ENCODE measurements at places on chromosomes 13 and 19. TPM values are rescaled to one million over a fixed set of nuclear protein-coding genes. Genes with fewer than 3 reads are reported as not detected.
A peak's percentile ranks its signal among the peaks of the same experiment; 100 is the strongest.

Gene C1QTNF9B
- total RNA-seq, result not detected

Gene ZFP36
- total RNA-seq, result 31.2 TPM

- no peak overlapping the region for H3K4me3 ChIP-seq
- H3K27me3 ChIP-seq, result no peaks in the 10 kb centered on the region
- H3K36me3 ChIP-seq, result no peaks in the 10 kb centered on the region
- no peak for DNase-seq
- no peaks in the 10 kb centered on the region for H3K4me1 ChIP-seq
These were observed 793.7 kb downstream of the SLITRK5 start for GRCh38 chr13:88464851-88465250.

Gene S1PR5
- total RNA-seq, result not detected

Gene SELENOV
- not detected for total RNA-seq

Gene OR7D2
- 0.44 TPM for total RNA-seq

DNA sequence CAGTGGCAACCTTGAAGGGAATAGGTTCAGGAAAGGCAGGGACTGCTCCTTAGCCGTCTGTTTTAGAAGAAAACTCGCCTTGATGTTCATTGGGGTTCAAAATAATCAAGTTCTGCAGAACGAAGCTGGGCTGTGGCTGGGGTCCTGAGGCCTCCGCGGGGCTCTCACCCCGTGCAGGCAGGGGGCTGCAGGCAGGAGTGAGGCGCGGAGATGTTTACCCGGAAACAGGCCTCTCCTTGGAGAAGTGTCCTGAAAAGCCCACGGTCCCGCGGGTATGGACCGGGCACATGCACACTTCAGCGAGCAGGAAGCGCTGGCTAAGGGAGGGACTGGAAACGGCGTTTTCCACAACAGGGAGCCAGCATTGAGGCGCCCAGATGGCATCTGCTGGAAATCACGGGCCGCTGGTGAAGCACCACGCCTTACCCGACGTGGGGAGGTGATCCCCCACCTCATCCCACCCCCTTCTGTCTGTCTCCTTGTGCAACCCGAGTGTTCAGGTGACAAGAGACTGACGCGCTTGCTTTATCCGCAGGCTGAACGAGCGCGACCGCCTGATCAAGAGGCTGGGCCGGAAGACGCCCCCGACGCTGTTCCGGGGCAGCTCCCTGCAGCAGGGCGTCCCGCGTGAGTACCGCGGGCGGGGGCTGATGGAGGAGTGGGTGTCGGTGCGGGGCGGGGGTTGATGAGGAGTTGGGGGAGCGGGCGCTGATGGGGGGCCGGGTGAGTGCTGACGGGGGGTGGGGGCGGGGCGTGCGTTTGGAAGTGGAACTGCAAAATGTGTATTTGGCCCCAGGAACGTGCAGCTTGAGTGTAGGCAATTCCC, 39.6 kb downstream of the SHISA2 start:
- no peaks in the 10 kb centered on the region for H3K36me3 ChIP-seq
- peak; percentile 56 for DNase-seq
- H3K27me3 ChIP-seq, result no peaks in the 10 kb centered on the region
- H3K4me3 ChIP-seq, result peak overlapping the region; percentile 72
- H3K4me1 ChIP-seq, result peaks cover 17% of the 10 kb centered on the region

DNA sequence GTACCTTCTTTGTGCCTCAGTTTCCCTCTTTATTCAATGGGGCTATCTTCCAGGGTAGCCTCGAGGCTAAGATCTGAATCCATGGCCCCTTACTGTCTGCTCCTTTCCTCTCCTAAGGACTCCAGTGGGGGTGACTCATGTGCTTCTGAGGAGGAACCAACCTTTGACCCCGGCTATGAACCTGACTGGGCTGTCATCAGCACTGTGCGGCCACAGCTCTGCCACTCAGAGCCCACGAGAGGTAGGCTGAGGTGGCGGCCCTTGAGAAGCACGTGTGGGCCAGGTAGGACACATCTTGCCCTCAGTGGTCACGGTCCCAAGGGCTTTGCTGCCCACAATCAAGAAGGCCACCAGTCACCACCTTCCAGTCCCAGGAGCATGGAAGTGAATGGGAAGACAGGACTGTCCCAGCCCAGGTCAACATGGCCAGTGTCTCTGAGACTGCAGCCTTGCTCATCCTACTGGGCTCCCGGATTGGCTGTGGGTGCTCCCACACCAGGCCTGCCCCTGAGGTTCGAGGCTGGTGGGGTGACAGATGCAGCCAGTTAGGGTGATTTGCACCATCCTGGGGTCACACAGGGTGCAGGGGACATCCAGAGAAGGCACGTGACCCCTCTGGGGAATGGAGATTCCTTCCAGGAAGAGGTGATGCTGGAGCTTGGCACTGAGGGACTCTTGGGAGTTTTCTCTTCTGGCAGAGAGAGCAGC, 2.8 kb downstream of the TBC1D17 start:
- H3K4me1 ChIP-seq, result peaks cover 22% of the 10 kb centered on the region

DNA sequence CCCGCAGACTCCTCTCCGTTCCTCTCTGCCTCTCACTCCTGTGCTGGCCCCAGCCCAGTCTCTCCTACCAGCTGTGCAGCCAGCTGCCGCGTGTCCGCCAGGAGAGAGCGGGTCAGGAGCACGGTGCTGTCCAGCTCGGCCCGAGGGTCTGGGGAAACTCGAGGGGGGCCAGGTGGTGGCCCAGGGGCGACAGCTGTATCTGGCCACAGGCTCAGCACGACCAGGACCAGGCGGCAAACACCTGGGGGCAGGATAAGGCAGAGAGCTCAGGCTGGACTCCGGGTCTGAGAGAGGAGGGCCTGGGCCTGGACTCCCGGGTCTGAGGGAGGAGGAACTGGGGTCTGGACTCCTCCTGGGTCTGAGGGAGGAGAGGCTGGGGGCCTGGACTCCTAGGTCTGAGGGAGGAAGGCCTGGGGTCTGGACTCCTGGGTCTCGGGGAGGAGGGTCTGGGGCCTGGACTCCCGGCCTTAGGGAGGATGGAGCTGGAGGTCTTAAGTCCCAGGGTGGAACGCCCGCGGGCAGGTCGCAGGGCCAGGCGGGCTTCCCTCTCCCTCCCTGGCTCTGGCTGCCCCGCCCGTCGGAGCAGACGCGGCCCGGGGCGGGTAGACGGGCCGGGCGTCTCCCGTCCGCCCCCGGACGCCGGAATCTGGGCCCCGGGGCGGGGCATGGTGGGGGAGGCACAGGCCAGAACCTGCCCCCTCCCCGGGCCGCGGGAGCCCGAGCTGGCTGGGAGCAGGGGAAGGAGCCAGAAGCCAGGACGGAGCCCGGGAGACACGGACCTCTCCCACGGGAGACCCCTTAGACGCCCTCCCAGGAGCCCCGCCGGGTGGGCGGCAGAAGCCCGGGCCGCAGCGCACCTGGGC, 1.3 kb downstream of the IL11 start:
- H3K4me3 ChIP-seq, result no peak overlapping the region
- peaks cover 41% of the 10 kb centered on the region for H3K27me3 ChIP-seq
- no peak for DNase-seq

Gene DNAJC3
- 27.9 TPM for total RNA-seq

DNA sequence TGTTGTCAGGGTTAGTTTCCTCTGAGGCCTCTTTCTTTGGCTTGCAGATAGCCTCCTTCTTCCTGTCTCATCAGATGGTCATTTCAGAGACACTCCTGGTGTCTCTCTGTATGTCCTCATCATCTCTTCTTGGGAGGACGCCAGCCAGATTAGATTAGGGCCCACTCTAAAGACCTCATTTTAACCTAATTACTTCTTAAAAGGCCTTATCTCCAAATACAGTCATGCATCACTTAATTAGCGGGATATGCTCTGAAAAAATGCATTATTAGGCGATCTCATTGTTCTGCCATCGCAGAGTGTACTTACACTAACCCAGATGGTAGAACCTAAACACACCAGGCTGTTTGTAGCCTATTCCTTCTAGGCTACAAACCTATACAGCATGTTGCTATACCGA, 89.0 kb downstream of the CDK8 start:
- no peak for DNase-seq
- no peaks in the 10 kb centered on the region for H3K27me3 ChIP-seq
- H3K27ac ChIP-seq, result no peak overlapping the region

DNA sequence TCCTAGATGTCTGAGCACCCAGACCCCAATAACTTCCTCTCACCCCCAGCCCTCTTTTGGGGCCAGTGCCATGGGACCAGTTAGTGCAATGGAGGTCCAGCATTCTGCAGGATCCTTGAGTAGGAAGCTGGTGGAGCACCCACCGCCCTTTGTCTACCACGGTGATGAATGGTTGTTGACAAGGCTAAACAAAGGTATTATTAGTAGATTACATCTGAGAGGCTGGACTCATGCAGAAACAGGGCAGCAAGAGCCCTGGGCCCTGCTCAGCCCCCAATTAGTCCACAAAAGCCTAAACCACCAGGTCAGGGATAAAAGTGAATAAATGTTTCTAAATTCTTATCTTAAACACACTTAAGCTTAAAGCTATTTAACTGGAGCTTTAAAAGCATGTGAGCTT, 196.5 kb upstream of the TSHZ3 start:
- H3K27ac ChIP-seq, result no peak overlapping the region
- H3K4me1 ChIP-seq, result no peaks in the 10 kb centered on the region
- no peaks in the 10 kb centered on the region for H3K27me3 ChIP-seq
- no peak overlapping the region for H3K4me3 ChIP-seq
- no peak for DNase-seq
- no peaks in the 10 kb centered on the region for H3K36me3 ChIP-seq

Gene TNFRSF19
- not detected for total RNA-seq

- H3K4me3 ChIP-seq, result no peak overlapping the region
- no peaks in the 10 kb centered on the region for H3K4me1 ChIP-seq
- H3K27me3 ChIP-seq, result no peaks in the 10 kb centered on the region
- no peak for DNase-seq
- H3K36me3 ChIP-seq, result no peaks in the 10 kb centered on the region
These were observed 1.9 kb upstream of the EDDM13 start for GRCh38 chr19:56270676-56271075.

Gene COLGALT1
- total RNA-seq, result 117 TPM

DNA sequence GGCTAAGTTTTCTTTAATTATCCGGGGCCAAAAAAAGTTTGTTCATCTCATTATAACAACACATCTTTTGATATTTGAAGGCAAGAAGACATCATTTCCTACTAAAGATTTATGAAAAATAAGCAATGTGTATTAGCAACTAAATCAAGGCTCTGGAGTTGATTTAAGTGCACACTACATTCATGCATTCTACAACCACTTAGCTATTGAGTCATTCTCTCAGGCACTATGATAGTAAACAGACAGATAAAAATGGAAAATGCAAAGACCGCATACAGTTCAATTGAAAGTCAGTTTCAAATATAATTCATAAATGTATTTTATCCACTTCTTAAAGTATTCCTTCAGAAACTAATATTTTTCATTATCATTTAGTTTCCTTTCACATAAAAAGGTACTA, 1395.2 kb downstream of the PCDH9 start:
- no peaks in the 10 kb centered on the region for H3K27me3 ChIP-seq
- DNase-seq, result no peak
- no peak overlapping the region for H3K27ac ChIP-seq
- no peak overlapping the region for H3K4me3 ChIP-seq

- DNase-seq, result no peak
- H3K27ac ChIP-seq, result no peak overlapping the region
- H3K4me1 ChIP-seq, result no peaks in the 10 kb centered on the region
- H3K27me3 ChIP-seq, result no peaks in the 10 kb centered on the region
- H3K4me3 ChIP-seq, result no peak overlapping the region
- no peaks in the 10 kb centered on the region for H3K36me3 ChIP-seq
These were observed 38.1 kb downstream of the TMEM255B start for GRCh38 chr13:113796964-113797676.

GRCh38 chr19:3281026-3281425, 56.6 kb downstream of the CELF5 start:
- no peak overlapping the region for H3K4me3 ChIP-seq
- peaks cover 12% of the 10 kb centered on the region for H3K27me3 ChIP-seq

Gene GAPDHS
- total RNA-seq, result not detected

DNA sequence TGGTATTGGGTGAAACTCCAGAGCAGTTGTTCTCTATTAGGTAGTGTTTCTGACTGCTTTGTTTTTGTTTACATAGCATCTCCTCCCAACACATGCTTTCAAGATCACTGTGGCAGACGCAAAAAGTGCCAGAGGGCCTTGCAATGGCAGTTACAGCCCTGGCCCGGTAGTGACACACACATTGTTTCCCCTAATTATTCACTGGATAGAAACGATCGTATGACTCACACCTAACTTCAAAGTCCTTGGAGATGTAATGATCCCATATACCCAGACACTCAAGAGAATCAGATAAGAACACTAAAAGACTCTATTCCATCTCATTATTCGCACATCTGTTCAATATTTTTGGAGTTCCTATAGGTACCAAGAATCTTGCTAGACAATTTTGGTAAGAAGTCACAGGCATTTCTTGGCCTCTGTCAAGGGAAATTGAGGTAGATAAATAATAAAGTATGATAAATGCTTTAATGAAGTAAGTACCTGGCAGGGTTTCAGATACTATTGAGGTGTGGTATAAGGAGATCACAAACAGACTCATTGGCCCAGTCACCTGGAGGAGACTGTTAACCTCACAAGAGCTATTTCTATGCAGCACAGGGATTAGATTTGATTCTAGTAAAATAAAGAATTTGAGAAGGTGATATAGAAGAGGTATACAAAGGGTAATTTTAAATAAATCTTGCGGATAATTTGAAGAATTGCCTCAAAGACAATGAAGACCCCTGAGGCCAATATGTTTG, 485.3 kb downstream of the SLITRK6 start:
- no peak overlapping the region for H3K4me3 ChIP-seq
- DNase-seq, result no peak
- H3K27ac ChIP-seq, result no peak overlapping the region
- no peaks in the 10 kb centered on the region for H3K27me3 ChIP-seq
- H3K4me1 ChIP-seq, result no peaks in the 10 kb centered on the region
- no peaks in the 10 kb centered on the region for H3K36me3 ChIP-seq

DNA sequence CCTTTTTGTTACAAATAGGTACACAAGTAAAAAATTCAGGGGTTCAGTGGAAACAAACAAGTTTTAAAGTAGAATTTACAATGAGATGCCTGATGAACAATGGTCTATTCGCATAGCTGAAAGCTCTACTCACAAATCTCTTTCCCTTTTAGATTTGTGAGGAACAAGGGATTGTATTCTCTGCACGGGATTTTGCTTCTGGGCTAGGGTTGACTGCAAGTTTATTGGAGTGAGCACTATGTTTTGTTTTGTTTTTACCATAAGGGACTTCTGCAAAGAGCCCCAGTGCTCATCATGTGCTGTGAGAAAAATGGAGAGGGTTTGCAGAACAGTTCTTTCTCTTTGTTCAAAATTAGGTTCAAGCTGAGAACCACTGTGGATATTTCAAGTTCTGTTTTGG, 160.5 kb downstream of the DLEU7 start:
- peaks cover 2% of the 10 kb centered on the region for H3K36me3 ChIP-seq
- H3K27me3 ChIP-seq, result peaks cover 15% of the 10 kb centered on the region

Gene PLVAP
- total RNA-seq, result not detected

All from activated T-helper 1 cell treated with anti-CD3 and anti-CD28 coated beads, Interleukin-12 subunit alpha, Interleukin-12 subunit beta, Interleukin-2, Interleukin-4 antibody, amounts not matched to agents 30 ng/mL and 10 ng/mL and 1 ng/mL, durations not matched to agents 14 hours and 24 hours and 36 hours (primary cell).